Motor neuron (in vitro differentiated cells): ENCODE measurements at places on chromosomes 6 and 20. TPM values are rescaled to one million over a fixed set of nuclear protein-coding genes. Genes with fewer than 3 reads are reported as not detected.

The TMEM74B gene
- 16.9 and 19.8 TPM in 2 replicates for total RNA-seq

The TOMM34 gene
- total RNA-seq: 65.5 and 70.0 TPM in 2 replicates

The SMLR1 gene
- 0.13 and 0.14 TPM in 2 replicates for total RNA-seq

The ZNF76 gene
- total RNA-seq: 12.6 and 17.1 TPM in 2 replicates

The SALL4 gene
- 6.5 and 6.9 TPM in 2 replicates for total RNA-seq

The ID1 gene
- total RNA-seq: 12.9 and 18.8 TPM in 2 replicates

The RSPO4 gene
- total RNA-seq: 0.14 and 0.21 TPM in 2 replicates

The CST5 gene
- total RNA-seq: not detected in 2 replicates

The SYNDIG1 gene
- 6.4 and 7.0 TPM in 2 replicates for total RNA-seq

The SLC17A1 gene
- not detected in 2 replicates for total RNA-seq
